ENCODE measurements at places on chromosomes 3 and 15.

- no peak for DNase-seq
Observed at GRCh38 chr3:8622873-8623691, 21.5 kb downstream of the SSUH2 start.

DNA sequence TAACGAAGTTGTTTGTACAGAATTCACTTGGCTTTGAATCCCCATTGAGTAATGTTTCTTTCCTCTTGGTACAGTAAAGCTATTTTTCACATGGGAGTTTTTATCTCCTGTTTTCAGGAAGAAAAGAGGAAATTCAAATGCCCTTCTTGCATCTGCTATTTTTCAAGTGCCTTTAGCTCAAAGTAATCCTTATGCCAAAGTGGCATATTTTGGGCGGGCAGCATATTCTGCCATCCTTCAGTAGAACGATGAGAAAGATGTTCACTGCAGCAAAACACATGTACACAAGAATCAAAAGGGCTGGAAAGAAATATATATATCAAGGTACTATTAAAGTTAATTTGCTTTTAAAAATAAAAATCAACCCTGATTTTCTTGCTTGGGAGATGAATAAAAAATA is 5.3 kb upstream of the NSMCE3 start:
- DNase-seq = no peak

GRCh38 chr15:37695719-37696118 is 238.7 kb upstream of the TMCO5A start:
- DNase-seq = no peak

DNA sequence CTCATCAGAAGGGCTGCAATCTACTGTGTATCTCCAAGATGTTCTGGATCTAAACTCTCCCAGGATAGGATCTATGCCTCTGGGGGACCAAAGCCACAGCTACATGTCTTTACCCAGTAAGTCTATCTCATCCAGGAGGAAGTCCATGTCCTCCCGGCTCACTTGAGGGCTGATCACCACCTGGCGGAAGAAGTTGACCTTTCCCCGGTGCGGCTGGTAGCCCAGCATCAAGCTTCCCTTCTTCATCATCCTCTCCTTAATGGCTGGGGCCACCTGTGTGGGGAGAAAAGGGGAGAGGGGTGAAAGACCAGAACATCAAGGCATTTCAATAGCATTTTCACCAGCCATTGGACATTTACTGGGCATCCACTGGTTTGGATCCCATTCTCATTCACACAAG is 121.7 kb downstream of the TGFBR2 start:
- no peak for DNase-seq

DNA sequence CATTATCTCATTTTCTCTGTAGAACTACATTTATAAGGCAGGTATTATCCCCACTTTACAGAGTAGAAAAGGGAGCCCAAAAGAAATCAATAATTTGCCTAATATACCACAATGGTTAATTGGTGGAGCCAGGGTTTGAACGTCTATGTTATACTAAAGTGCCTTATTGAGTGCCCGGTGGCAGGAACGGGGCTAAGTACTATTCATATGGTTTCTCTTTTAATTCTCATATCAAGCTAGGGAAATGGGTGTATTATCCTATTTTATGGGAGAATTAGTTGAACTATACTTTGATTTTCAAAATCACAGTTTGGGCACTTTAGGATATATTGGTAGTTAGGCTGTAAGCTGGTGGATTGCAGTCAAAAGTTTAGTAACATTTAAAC is 1.5 kb downstream of the CEP97 start:
- no peak for DNase-seq

GRCh38 chr15:83312071-83312470 is 27.6 kb upstream of the BNC1 start:
- DNase-seq = no peak

- no peak for DNase-seq
Observed at GRCh38 chr3:126125341-126125740, 41.4 kb upstream of the SLC41A3 start.

Measured in GF-D8 (cell line).